ENCODE measurements at places on chromosomes 7 and 10.

GRCh38 chr10:110501142-110501937 lies 3.6 kb downstream of the DUSP5 start:
- peak; percentile 88 for DNase-seq

DNA sequence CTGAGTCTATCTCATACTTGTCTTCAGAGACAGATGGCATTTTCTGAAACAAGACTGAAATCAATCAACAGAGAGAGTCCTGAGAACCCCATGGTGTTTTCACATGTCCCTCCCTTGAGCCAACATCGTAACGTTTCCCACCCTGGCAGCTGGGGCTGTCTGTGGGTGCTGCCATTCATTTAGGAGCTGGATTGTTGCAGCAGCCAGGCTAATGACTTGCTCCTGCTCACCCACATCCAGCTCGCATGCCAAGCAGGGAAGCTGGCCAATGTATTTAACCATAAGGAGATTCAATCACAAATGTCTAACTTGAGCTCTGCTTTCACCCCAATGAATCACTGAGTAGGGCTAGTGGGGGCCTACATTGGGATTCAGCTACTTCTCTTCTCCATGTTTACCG lies 146.1 kb downstream of the ADRA2A start:
- DNase-seq = no peak

DNA sequence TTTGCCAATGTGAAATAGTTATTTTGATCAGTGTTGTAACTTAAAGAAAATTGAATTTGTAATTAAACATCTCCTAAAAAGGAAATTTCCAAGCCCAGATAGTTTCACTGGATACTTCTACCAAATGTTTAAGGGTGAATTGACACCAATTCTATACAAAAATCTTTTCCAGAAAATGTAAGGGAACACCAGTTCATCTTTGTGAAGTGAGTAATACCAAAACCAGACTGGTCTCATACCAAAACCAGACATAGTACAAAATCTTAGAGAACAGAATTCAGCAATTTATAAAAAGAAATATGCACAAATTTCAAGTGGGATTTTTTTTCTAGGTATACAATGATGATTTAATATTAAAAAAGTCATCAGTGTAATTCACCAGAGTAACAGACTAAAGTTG lies 86.0 kb upstream of the ZNF32 start:
- DNase-seq = no peak

DNA sequence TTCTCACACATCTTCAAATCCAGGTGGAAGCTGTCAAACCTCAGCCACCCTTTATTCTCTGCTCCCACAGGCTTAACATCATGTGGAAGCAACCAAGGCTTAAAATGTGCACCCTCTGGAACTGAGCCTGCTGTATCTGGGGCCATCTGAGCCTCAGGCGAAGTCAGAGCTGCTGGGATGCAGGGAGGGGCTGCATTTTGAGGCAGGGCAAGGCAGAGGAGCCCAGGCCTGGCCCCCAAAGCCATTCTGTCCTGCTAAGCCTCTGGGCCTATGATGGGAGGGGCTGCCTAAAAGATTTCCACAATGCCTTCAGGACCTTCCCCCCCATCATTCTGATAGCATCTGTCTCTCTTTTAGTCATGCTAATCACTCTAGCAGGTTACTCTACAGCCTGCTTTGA lies 51.7 kb upstream of the COBL start:
- no peak for DNase-seq

DNA sequence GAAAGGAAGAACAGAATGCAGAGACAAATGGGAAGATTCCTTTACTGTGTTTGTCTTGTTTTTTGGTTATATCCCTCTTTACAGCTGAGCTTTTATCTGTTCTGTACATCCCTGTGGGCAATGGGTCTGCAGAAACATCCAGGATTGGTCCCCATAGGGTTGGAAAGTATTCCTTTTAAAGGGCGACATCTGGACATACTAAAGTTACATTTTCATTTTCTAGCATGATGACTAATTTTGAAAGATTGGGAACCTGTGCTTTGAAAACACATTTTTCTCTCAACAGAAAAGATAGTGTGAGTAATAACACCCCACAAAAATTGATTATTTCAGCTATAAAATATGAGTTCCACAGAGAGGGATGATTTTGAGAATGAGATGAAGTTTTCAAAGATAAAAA lies 435.8 kb downstream of the GPAM start:
- no peak for DNase-seq

DNA sequence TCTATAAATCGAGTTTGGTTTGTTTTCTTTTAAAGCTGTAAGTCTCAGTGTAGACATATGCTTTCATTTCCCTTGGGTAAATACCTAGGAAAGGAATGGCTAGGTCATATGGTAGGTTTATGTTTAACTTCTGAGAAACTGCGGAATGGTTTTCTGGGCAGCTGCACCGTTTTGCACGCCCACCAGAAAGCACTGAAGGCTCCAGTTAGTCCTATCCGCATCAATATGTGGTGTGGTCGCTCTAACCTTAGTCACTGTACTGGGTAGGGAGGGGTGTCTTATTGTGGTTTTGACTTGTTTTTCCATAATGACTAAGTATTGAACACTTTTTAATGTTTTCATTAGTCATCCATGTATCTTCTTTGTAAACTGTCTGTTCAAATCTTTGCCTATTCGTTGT lies 279.5 kb upstream of the AKR1E2 start:
- DNase-seq = no peak

- no peak for DNase-seq
Observed at GRCh38 chr7:24141874-24142509, 142.0 kb upstream of the NPY start.

- no peak for DNase-seq
Observed at GRCh38 chr10:105121743-105122142, 480.7 kb downstream of the SORCS3 start.

- no peak for DNase-seq
Observed at GRCh38 chr10:3622845-3623621, 162.0 kb downstream of the KLF6 start.

DNA sequence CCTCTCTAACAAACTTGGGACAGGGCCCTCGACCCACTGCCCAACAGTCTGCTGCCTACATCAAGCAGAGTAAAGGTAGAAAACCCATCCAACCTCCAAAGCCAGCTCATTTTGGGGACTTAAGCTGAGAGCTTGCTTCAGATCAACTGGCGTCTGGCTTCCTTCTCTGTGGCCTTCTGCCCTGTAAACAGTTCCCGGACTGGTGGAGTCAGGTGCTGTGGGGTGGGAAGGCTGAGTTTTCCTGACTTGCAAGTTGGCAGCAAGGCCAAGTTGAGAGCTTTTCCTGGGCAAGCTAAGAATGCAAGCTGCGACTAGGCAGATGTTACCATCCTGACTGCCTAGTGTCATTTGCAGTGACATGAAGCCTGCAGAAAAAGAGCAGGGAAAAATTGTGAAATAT lies 3.7 kb downstream of the GALNT17 start:
- no peak for DNase-seq

GRCh38 chr7:21828841-21829240 lies 116.9 kb downstream of the CDCA7L start:
- no peak for DNase-seq

GRCh38 chr7:41834805-41835694 lies 132.2 kb upstream of the INHBA start:
- DNase-seq = peak; percentile 17

DNA sequence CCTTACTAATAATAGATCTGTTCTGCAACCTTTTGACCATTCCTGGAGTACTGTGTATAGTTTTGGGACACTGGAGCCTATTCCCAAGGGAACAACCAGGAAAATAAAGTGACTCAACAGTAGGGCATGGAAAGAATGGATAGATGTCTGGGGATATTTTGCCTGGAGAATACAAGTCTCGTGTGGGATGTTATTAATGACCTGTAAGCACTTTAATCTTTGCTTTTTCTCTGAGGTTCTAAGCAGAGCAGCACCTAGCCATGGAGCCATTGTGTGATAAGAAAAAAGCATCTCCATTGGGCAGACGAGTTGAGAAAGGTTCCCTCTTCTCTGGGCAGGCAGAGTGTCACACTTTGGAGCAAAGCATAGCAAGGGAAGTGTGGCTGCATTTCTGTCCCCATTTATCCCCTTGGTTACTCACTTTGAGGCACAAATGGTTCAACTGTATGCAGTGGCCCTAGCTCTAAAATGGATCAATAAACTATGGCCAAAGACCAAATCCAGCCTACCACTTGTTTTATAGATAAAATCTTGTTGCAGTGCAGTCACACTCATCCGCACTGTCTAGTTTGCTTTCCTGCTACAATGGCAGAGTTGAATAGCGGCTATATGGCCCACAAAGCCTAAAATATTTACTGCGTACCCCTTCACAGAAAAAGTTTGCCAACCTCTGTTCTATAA lies 21.0 kb upstream of the CCDC71L start:
- DNase-seq = no peak

DNA sequence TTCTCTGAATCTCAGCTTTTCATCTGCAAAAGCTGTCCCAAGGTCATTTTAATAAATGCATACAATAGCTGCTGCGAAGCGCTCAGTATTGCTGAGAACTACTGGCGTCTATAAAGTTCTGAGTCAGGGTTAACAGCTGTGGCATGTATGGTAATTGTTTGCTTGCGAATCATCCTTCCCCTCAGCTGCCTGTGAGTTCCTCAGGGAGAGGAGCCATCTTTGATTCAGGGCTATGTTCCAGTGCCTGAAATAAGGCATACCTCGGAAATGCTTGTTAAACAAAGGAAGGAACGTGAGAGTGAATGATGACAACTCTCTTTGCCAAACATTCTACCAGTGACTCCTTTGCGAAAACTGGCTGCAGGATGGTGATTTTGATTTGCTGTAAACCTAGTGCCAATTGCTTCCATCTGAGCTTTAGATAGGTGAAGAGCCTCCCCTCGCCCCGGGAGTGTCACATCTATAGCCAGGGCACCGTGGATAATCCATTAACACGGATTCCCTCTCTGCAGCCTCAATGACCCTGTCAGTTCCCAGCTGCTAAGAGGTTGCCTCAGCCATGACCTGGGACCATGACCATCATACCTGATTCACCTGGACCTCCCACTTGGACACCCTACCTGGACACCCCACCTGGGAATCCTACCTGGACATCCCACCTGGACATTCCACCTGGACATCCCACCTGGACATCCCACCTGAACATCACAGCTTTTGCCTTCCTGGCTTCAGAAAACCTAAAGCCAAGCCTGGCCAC lies 39.6 kb downstream of the GPRIN2 start:
- DNase-seq = peak; percentile 10

DNA sequence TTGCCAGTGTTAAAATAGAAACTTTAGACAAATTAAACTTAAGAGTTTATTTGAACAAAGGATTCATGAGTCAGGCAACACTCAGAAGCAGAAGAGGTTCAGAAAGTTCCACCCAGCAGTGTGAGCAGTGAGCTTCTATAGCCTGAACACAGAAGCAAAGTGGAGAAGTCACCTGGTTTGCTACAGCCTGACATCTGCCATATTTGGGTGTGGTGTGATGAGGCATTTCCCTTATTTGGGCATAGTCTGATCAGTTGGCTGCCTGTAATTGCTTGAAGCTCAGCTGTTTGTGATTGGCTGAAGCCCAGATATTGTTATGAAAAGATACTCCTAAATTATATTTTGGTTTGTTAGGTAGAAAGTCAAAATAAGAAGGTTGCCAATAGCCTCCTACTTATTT lies 39.1 kb downstream of the VWC2 start:
- no peak for DNase-seq

DNA sequence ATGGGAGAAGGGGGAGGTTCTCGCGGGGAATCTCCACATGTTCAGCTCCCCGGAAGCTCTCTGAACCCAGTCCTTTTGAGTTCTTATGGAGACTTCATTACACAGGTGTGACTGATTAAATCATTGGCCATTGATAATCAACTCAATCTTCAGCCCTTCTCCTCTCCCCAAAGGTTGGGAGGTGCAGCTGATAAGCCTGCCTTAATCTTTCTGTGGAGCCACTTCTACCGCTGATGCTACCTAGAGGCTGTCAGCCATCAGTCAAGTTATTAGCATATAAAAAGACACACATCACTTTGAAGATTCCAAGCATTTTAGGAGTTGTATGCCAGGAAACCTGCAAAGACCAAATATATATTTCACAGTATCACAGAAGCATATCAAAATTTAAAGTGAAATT lies 91.7 kb downstream of the MARCHF5 start:
- DNase-seq = no peak

DNA sequence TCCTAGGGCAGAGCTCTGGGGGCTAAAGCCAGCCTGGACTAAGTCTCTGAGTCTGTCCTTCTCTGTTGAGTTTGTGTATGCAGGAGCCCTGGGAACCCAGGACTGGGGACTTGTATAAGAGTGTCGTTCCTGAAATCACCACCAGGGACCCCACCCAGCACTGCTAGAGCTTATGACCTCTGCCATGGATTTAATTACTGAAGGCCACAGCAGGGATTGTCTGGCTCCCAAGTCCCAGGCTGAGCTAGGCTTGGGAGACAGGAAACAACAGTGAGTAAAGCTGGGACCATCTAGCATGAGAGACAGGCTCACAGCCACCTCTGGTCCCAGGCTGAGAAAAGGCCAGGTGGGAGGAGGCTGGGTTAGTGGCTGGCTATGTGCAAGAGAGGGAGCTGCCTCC lies 1.4 kb upstream of the TSPAN15 start:
- peak; percentile 42 for DNase-seq

DNA sequence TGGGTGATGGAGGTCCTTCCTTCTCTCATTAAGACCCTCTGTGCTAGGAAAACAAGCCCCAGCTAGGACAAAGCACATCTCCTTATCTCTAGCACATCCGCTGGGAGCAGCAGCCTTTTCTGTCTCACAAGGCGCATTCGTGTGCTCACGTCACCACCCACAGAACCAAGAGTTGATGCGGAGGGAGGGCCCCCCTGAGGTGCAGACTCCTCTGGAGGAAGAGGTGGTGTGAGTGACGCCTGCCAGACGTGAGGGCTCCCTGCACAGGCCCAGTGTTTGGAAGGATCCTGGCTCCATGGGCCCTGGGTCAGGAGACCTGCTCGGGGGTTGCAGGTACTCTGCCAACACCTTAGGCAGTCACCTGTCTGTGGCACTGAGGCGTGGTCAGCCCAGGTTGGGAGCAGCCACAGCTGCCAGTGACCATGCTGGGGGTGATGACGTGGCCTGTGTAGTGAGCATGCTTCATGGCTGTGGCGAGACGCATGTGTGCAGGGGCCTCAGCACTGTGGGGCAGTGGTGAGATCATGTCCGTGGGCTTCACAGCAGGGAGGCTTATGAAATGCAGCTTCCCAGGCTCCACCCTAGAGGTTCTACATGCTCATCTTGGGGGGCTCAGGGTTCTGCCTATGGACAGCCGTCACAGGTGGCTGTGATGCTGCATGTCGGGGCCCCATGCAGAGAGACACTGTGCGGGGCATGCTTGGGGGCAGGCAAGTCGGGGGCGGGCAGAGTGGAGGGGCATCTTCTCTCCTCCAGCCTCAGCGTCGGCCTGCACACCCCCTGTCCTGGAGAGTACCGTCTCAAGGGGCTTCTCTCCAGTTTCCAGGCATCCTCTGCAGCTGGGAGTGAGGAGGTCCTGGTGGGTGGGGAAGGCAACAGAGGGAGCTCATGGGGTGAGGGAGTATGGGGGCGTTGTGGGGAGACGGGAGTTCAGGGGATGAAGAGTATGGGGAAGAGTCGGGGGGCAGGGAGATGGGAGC lies 56.2 kb upstream of the DPYSL4 start:
- no peak for DNase-seq

GRCh38 chr10:14476641-14477407 lies 146.1 kb upstream of the FRMD4A start:
- DNase-seq = no peak

Data from mucosa of gallbladder (tissue), 1 donor.